ENCODE measurements at places on chromosomes 2 and 18.

GRCh38 chr2:222142027-222142426, 156.8 kb downstream of the PAX3 start:
- DNase-seq: no peak

DNA sequence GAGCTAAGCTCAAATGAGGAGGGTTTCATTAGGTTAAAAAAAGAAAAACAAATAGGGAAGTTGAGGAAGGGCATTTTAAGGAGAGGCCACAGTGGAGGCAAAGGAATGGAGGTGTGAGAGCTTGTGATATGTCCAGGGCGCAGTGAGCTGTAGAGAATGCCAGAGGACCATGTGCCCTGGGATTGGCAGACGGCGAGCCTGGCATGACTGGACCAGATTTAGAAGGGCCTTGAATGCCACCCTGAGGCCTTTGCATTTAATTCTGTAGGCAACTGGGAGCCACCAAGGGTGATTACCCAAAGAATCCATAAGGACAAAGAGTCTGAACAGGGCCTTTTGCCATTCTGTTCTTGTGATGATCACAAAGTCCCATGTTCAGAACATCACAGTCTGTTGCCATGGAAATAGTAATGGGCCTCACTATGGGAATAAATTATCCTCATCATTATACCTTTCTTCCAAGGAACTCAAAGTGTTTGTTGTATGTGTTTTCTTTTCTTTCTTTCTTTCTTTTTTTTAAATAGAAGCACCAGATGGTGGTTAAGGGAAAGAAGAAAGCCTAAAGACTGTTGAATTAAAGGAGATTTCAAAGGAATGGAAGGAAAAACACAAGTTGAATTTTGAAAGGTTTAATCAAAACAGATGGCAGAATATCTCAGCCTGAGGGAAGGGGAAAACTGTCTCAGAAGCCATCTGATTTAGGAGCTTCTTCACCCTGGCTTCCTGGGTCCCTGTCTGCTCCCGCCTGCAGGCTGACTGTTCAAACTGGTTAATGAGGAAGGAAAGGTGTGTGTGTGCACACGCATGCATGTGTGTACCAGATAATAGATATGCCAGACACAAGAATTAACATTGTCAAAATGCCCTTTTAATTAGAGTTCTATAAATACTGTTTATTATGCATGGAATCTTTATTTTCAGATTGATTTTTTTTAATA, 31.6 kb upstream of the NCOA1 start:
- no peak for DNase-seq

DNA sequence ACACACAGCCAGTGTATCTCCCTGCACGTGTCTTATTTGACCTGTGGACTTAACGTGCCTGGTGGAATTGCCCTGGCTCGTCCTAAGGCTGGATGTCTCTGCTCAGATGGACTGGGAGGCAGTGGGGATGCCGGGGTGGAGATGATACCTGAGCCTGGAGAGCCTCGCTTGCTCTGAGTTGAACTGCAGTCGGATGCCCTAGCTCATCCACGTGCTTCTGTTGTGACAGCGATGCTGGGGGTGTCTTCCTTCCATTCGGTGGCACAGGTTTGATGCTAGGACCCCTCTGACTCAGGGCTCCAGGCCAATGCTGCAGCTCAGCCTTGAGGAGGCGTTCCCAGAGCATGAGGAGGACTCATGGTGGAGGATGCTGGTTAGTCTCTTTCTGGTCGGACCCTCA, 117.6 kb downstream of the SH3RF3 start:
- no peak for DNase-seq

DNA sequence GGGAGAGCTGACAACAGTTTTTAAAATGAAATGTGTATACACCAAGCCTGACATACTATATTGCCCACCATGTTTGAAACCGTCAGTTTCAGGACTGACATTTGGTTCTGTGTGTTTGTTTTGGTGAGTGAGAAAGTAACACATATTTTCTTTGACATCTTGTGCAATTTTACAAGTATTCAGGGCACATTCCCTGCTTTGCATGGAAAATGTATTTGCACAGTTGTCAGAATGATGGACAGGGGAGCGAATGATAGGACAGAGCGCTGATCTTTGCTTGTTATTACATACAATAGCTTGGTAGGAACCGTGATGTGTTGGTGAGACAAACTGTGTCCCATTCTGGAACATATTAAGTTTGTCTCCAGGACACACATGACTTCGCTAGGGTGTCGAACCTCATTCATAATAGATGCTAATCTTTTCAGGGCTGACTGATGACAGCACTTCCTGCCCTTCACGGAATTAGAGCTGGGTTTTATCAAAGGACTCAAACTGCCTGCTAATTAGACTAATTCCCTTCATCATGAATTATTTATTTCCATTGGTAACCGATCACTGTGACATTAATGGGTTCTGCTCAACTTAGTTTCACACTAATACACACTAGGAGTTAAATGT, 158.5 kb downstream of the CDCA7 start:
- DNase-seq: no peak

DNA sequence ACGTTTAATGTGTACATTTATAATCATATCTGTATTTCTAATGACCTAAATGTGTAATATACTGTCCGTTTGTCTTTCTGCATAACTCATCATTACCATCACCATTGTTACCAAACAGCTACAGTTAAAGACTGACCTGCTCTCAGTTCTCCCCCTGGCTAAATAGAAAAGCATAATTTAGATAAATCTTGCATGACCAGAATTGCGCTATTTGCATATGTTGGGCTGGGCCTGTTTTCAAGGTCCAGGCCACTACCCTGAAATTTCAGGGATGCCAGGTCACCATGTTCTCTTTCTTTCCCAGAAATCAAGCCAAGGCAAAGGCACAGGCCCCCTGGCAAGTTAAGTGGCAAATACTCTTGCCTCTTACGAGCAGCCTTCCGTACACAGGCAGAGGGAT, 78.4 kb downstream of the MARCHF4 start:
- no peak for DNase-seq
